ENCODE measurements at places on chromosomes 1 and 21. TPM values are rescaled to one million over a fixed set of nuclear protein-coding genes. Genes with fewer than 3 reads are reported as not detected.

GRCh38 chr1:247430434-247430833, 14.5 kb downstream of the NLRP3 start:
- no peak for DNase-seq

DNA sequence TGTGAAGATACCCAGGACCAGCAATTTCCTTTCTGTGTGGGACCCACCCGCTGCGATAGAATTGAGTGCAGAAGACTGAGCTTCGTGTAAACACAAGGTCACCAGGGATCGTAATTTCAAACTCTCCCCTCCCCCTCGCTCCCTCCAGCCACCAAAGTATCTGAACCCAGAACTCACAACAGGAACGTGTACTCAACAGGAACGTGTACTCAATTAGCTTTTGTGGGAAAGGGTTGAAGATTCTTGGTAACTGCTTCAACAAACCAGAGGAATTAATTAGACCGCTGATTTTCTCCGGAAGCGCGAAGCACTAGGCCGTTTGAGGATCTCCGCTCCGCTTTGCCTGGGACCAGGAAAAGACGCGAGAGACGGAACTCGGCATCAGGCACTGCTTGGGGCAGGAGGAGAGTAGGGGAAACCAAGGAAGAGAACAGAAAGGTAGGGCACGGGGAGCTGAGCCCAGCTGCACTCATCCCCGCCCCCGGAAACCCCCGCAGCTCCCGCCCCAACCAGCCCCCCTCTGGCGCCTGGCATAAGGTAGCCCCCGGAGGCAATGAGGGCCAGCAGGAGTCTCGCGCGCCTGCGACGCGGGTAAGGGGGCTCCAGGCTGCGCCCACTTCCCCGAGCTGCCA, 453 bp downstream of the DRAM2 start:
- DNase-seq: peak; percentile 58

DNA sequence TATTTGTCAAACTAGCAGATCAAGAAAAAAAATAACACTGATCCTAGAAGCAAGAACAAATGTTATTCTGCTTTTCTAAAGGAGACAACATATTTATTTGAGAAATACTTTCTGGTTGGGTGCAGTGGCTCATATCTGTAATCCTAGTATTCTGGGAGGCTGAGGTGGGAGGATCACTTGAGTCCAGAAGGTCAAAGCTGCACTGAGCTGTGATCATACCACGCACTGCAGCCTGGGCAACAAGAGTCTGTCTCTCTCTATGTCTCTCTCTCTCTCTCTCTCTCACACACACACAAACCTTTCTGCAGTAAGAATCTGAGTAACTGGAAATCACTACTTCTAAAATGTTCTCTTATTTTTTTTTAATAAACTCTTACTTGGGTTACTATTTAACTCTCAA, 31.2 kb downstream of the PRPF38A start:
- no peak for DNase-seq

The MAEL gene
- total RNA-seq: not detected

The SPRR1A gene
- not detected for total RNA-seq

The AMY1B gene
- total RNA-seq: not detected

The ZNF593OS gene
- total RNA-seq: not detected

Data from activated CD8-positive, alpha-beta T cell treated with anti-CD3 and anti-CD28 coated beads, Interleukin-2, amount 10 ng/mL, durations not matched to agents 7 days and 5 days (primary cell).